ENCODE measurements at places on chromosomes 7 and 10. TPM values are rescaled to one million over a fixed set of nuclear protein-coding genes. Genes with fewer than 3 reads are reported as not detected.

SNX8 gene
- total RNA-seq, result 53.0 TPM

PNLIPRP1 gene
- not detected for total RNA-seq

GRCh38 chr10:3986493-3987142 lies 201.6 kb upstream of the KLF6 start:
- peaks cover 2% of the 10 kb centered on the region for H3K4me1 ChIP-seq
- no peak overlapping the region for H3K4me3 ChIP-seq
- H3K36me3 ChIP-seq, result no peaks in the 10 kb centered on the region
- H3K27me3 ChIP-seq, result no peaks in the 10 kb centered on the region
- H3K27ac ChIP-seq, result no peak overlapping the region
- no peak for DNase-seq

CYP2C8 gene
- 3.4 TPM for total RNA-seq

GRCh38 chr10:33899578-33900531 lies 565.4 kb upstream of the NRP1 start:
- no peak overlapping the region for H3K27ac ChIP-seq
- no peaks in the 10 kb centered on the region for H3K27me3 ChIP-seq
- no peaks in the 10 kb centered on the region for H3K4me1 ChIP-seq
- DNase-seq, result no peak
- H3K36me3 ChIP-seq, result no peaks in the 10 kb centered on the region
- no peak overlapping the region for H3K4me3 ChIP-seq

- peaks cover 15% of the 10 kb centered on the region for H3K4me1 ChIP-seq
- H3K36me3 ChIP-seq, result no peaks in the 10 kb centered on the region
- H3K27ac ChIP-seq, result no peak overlapping the region
- H3K4me3 ChIP-seq, result no peak overlapping the region
- peak; percentile 49 for DNase-seq
Observed at GRCh38 chr10:86956848-86957448, 467 bp downstream of the MMRN2 start.

GRCh38 chr7:122706836-122707235 lies 4.1 kb upstream of the RNF148 start:
- no peaks in the 10 kb centered on the region for H3K36me3 ChIP-seq
- no peak overlapping the region for H3K27ac ChIP-seq
- no peak for DNase-seq
- H3K27me3 ChIP-seq, result no peaks in the 10 kb centered on the region
- H3K4me3 ChIP-seq, result no peak overlapping the region

GRCh38 chr10:124603376-124604213 lies 140.6 kb downstream of the FAM53B start:
- H3K36me3 ChIP-seq, result no peaks in the 10 kb centered on the region
- no peak overlapping the region for H3K27ac ChIP-seq
- DNase-seq, result no peak
- H3K4me3 ChIP-seq, result no peak overlapping the region
- no peaks in the 10 kb centered on the region for H3K4me1 ChIP-seq
- no peaks in the 10 kb centered on the region for H3K27me3 ChIP-seq

GRCh38 chr7:81355911-81356310 lies 413.9 kb downstream of the HGF start:
- H3K4me3 ChIP-seq, result no peak overlapping the region
- no peaks in the 10 kb centered on the region for H3K4me1 ChIP-seq
- no peak overlapping the region for H3K27ac ChIP-seq
- H3K27me3 ChIP-seq, result no peaks in the 10 kb centered on the region
- no peaks in the 10 kb centered on the region for H3K36me3 ChIP-seq
- no peak for DNase-seq

CPVL gene
- 35.6 TPM for total RNA-seq

ABCB4 gene
- total RNA-seq, result 0.60 TPM
